Naive thymus-derived CD4-positive, alpha-beta T cell (primary cell): ENCODE measurements at places on chromosomes 5 and 9. TPM values are rescaled to one million over a fixed set of nuclear protein-coding genes. Genes with fewer than 3 reads are reported as not detected.

Gene C7
- not detected for total RNA-seq

DNA sequence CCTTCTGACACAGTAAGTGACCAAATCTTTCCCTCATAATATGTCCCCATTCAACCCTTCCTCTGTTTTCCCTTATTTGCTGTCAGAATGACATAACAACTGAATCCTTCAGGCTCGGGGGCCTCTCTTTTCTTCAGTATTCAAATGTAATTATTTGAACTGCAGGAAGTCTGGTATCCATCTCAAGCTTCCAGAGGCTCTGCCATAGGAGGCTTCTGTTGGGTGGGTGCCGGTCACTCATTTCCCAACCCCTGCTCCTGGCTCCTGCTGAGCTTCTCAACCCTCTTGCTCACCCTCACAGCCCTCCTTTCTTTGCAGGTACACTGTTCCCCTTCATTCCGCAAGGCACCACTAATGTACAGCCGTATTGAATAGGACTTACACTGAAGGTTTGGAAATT lies 151.8 kb upstream of the MAP3K1 start:
- no peak overlapping the region for H3K4me3 ChIP-seq
- H3K27ac ChIP-seq, result no peak overlapping the region
- no peaks in the 10 kb centered on the region for H3K36me3 ChIP-seq
- DNase-seq, result no peak

Gene RNF183
- total RNA-seq, result not detected

Gene TMEM252
- total RNA-seq, result not detected in 2 replicates

GRCh38 chr9:89116064-89116804 lies 62.4 kb downstream of the SHC3 start:
- no peaks in the 10 kb centered on the region for H3K36me3 ChIP-seq
- no peaks in the 10 kb centered on the region for H3K27me3 ChIP-seq
- no peak for DNase-seq
- no peak overlapping the region for H3K4me3 ChIP-seq

Gene SNCB
- total RNA-seq, result not detected

Gene LHX3
- not detected for total RNA-seq

GRCh38 chr9:1918622-1919021 lies 96.5 kb upstream of the SMARCA2 start:
- no peaks in the 10 kb centered on the region for H3K4me1 ChIP-seq
- no peak overlapping the region for H3K4me3 ChIP-seq
- H3K27ac ChIP-seq, result no peak overlapping the region

- peaks cover 42% of the 10 kb centered on the region for H3K36me3 ChIP-seq
- no peak overlapping the region for H3K27ac ChIP-seq
Measured at GRCh38 chr5:111385970-111386831, 126.1 kb downstream of the STARD4 start.

DNA sequence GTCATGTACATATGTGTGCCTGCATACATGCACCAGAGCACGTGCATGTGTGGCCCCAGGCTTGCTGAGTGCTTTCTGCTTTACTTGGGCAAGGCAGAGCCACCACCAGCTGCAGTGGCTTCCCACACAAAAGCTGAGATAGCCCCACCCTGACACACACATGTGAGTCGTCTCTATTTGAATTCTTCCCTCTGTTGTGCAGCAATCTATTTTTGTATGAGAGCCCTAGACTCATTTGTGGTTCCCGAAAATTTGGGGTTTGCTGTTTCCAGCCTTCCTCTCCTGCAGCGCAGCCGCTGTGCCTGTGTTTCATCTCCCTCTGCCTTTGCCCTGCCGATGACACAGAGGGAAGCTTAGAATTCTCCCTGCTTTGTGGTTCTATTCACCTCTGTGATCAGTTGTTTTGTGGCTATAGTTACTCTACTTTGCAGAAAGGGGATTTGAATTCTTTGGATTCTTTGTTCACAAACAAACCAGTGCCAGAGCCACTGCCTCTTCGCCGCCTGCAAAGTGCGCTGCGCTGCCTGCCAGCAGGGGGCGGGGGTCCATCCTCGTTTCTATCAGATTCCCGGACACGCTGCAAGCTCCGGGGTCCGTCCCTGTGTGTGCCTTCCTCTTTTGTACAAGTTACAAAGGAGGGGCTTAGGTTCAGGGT lies 95.8 kb upstream of the DAP start:
- H3K27me3 ChIP-seq, result no peaks in the 10 kb centered on the region
- no peak overlapping the region for H3K27ac ChIP-seq
- H3K4me3 ChIP-seq, result no peak overlapping the region
- no peak for DNase-seq

- H3K36me3 ChIP-seq, result no peaks in the 10 kb centered on the region
- no peaks in the 10 kb centered on the region for H3K27me3 ChIP-seq
- H3K4me1 ChIP-seq, result no peaks in the 10 kb centered on the region
- DNase-seq, result no peak
Measured at GRCh38 chr5:7251132-7251531, 144.8 kb upstream of the ADCY2 start.

Gene LAMC3
- total RNA-seq, result 9.2 TPM

Gene FOXD4L4
- 0.15 and 0.29 TPM in 2 replicates for total RNA-seq

DNA sequence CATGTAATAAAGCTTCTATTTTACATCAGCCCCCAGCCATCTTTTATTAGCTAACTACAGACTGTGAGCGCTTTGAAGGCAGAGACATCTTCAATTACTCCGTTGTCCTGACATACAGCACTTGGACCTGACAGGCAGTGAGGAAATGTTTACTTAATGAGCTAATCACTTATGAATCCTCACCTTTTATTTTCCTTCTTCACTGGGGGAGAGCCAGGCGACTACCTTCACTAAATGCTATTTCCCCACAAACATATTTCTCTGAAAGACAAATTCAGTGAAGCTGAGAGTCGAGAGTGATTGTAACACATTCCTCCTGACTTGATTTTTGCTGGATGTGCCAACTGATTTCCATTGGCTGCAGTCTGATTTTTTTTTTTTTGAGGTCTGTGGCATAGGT lies 192.1 kb upstream of the CLINT1 start:
- no peaks in the 10 kb centered on the region for H3K27me3 ChIP-seq
- H3K4me1 ChIP-seq, result no peaks in the 10 kb centered on the region
- DNase-seq, result no peak
- no peaks in the 10 kb centered on the region for H3K36me3 ChIP-seq
- no peak overlapping the region for H3K4me3 ChIP-seq

- no peak overlapping the region for H3K27ac ChIP-seq
- H3K4me1 ChIP-seq, result no peaks in the 10 kb centered on the region
- no peaks in the 10 kb centered on the region for H3K36me3 ChIP-seq
- no peak for DNase-seq
Measured at GRCh38 chr9:114282926-114283325, 40.0 kb upstream of the ORM1 start.

Gene FSTL4
- total RNA-seq, result not detected

DNA sequence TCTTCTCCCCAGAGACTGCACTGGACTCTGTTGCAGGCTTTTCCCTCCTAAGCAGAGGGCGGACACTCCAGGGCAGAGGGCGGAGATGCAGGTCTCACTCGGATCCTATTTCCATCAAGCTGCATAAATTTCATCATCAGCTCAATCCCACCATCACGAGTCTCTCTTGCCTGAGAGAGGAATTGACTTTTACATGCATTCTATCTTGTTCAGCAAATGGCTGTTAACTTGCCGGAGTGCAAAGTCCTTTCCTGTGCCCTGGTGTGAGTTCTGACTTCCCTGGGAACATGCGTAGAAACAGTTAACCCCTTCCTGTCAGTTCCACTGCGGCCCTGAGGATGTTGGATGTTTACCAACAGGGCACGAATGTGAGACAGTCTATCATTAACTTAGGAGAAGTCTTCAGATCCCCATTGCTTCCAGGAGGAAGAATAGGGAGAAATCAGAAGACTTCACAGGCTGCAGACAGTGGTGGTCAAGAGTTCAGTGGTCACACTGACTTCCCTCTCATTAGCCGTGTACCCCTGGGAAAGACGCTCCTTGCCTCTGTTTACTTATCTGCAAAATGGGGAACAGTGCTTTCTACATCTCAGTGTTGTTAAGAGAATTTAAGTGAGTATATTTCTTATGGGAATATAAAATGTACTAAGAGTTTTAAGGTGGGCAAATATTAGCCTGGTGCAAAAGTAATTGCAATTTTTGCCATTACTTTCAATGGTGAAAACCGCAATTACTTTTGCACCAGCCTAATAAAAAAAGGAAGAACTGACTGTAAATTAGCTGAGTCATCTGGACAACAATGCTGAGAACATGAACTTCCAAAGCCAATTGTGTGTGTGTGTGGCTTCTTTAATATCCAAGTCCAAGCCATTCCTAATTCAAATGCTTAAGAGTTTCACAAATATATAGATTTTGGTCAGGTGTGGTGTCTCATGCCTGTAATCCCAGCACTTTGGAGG lies 248.0 kb downstream of the DRD1 start:
- H3K36me3 ChIP-seq, result no peaks in the 10 kb centered on the region
- H3K27me3 ChIP-seq, result no peaks in the 10 kb centered on the region
- H3K4me1 ChIP-seq, result no peaks in the 10 kb centered on the region
- H3K4me3 ChIP-seq, result no peak overlapping the region
- no peak for DNase-seq
- H3K27ac ChIP-seq, result no peak overlapping the region

- no peak overlapping the region for H3K27ac ChIP-seq
- peak overlapping the region; percentile 29 for H3K4me3 ChIP-seq
- H3K27me3 ChIP-seq, result no peaks in the 10 kb centered on the region
- DNase-seq, result no peak
- no peaks in the 10 kb centered on the region for H3K36me3 ChIP-seq
- H3K4me1 ChIP-seq, result no peaks in the 10 kb centered on the region
Measured at GRCh38 chr5:69492923-69493395, 369 bp downstream of the OCLN start.

Gene ITK
- total RNA-seq, result 324 TPM

GRCh38 chr9:130935648-130936271 lies 3.3 kb downstream of the FIBCD1 start:
- no peak overlapping the region for H3K27ac ChIP-seq
- no peak overlapping the region for H3K4me3 ChIP-seq
- peaks cover 2% of the 10 kb centered on the region for H3K27me3 ChIP-seq
- no peak for DNase-seq
- no peaks in the 10 kb centered on the region for H3K36me3 ChIP-seq

GRCh38 chr5:176882567-176882903 lies 16.6 kb downstream of the HK3 start:
- H3K27ac ChIP-seq, result no peak overlapping the region
- no peaks in the 10 kb centered on the region for H3K27me3 ChIP-seq
- no peaks in the 10 kb centered on the region for H3K36me3 ChIP-seq
- H3K4me3 ChIP-seq, result no peak overlapping the region
- no peak for DNase-seq

- no peaks in the 10 kb centered on the region for H3K36me3 ChIP-seq
- no peak for DNase-seq
- H3K27me3 ChIP-seq, result no peaks in the 10 kb centered on the region
- H3K4me1 ChIP-seq, result no peaks in the 10 kb centered on the region
Measured at GRCh38 chr9:88680041-88680440, 145.1 kb downstream of the NXNL2 start.

DNA sequence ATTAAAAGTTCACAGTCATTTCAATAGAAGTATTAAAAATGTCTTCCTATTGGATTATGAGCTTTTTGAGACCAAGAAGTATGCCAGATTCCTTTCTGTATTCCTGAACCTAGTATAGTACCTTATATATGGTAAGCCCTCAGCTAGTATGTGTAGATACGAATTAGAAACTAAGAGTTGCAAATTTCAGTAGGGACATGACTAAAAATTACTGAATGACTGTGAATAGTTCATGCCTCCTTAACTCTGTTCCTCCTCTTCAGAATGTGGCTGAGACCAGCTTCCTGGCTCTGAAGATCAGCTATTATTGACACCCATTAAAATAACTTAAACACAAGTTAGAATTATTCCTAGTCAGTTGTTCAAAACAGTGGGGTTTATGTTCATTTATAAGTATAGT lies 19.7 kb downstream of the KDM3B start:
- H3K36me3 ChIP-seq, result peaks cover 8% of the 10 kb centered on the region
- no peaks in the 10 kb centered on the region for H3K27me3 ChIP-seq
- DNase-seq, result no peak
- H3K4me1 ChIP-seq, result peaks cover 11% of the 10 kb centered on the region
- no peak overlapping the region for H3K27ac ChIP-seq
- no peak overlapping the region for H3K4me3 ChIP-seq

Gene INSL4
- total RNA-seq, result not detected

GRCh38 chr5:129689045-129689444 lies 58.8 kb upstream of the MINAR2 start:
- no peak for DNase-seq
- H3K36me3 ChIP-seq, result no peaks in the 10 kb centered on the region
- H3K27me3 ChIP-seq, result no peaks in the 10 kb centered on the region
- H3K4me3 ChIP-seq, result no peak overlapping the region
- no peak overlapping the region for H3K27ac ChIP-seq

DNA sequence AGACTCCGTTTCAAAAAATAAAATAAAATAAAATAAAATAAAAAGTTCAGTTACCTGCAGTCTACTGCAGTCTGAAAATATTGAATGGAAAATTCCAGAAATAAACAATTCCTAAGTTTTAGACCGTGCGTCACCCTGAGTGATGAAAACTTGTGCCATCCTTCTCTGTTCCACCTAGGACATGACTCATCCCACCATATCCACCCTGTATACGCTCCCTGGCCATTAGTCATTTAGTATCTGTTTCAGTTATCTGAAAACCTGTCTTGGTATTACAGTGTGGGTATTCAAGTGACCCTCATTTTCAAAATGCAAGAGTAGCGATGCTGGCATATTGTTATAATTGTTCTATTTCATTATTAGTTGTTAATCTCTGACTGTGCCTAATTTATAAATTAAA lies 51.8 kb upstream of the TEX48 start:
- H3K4me1 ChIP-seq, result peaks cover 28% of the 10 kb centered on the region
- H3K36me3 ChIP-seq, result no peaks in the 10 kb centered on the region
- H3K27me3 ChIP-seq, result no peaks in the 10 kb centered on the region
- no peak overlapping the region for H3K27ac ChIP-seq
- DNase-seq, result no peak

DNA sequence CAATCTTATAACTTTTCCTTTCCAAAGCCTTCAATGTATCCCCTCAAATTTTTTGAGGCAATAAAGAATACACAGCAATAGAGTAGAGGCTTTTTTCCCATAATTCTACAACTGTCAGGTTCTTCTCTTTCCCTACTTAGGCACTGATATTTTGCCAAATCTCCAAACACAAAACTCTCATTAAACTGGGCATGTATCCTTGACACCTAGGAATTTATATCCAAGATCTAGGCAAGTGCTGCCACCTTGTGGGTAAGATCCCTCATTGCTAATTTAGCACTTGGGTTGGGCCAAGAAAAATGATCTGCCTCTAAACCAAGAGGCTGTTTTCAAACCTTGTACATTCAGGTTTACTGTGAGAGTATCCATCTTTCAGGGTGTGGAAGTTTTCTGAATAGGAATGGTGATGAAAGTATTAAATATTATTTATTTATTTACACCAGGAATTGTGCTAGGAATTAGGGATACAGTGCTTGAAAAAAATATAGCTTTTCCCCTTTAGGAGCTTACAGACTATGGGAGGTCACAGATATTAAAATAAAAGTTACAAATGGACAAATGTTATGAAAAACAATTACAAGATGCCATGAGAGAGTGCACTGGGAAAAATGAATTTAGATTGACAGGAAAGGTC lies 17.6 kb downstream of the TSTD2 start:
- H3K36me3 ChIP-seq, result peaks cover 6% of the 10 kb centered on the region
- no peak overlapping the region for H3K27ac ChIP-seq
- DNase-seq, result peak; percentile 61
- no peak overlapping the region for H3K4me3 ChIP-seq

Gene ABO
- total RNA-seq, result not detected

- no peak overlapping the region for H3K27ac ChIP-seq
- no peaks in the 10 kb centered on the region for H3K36me3 ChIP-seq
- no peaks in the 10 kb centered on the region for H3K4me1 ChIP-seq
- no peak overlapping the region for H3K4me3 ChIP-seq
Measured at GRCh38 chr9:11792870-11793269, 900.3 kb upstream of the TYRP1 start.

Gene GRIA1
- total RNA-seq, result not detected
